Stimulated activated CD8-positive, alpha-beta memory T cell treated with anti-CD3 and anti-CD28 coated beads, Interleukin-4, amount 100 ng/mL, for 1 hour (primary cell): ENCODE measurements at places on chromosomes 1 and 21.

DNA sequence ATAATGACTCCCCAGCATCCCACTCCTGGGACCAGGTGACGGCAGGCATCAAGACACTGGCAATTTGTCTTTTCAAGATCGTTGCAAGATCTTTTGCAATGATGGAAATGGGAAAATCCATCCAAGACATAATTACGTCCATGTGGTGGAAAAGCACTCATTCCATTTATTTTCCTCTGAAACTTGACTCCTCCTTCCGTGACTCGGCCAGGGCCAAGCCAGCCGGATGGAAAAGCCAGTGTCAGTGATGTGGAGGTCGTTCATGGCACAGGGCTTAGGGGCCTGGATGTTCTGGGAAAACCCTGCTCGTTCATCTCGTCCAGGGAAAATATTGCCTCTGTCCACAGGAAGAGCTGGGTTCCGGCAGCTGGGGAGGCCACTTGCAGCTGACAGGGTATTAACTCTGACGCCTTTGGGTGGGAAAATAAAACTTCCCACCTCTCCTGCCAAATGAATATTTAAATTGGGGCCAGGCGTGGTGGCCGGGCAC lies 46.2 kb downstream of the C1orf198 start:
- no peak for DNase-seq

GRCh38 chr1:185674201-185674600 lies 60.0 kb upstream of the HMCN1 start:
- DNase-seq, result no peak

- DNase-seq, result no peak
Observed at GRCh38 chr1:7228252-7228961, 443.2 kb downstream of the CAMTA1 start.

GRCh38 chr1:171627020-171627419 lies 5.0 kb downstream of the MYOCOS start:
- no peak for DNase-seq

GRCh38 chr1:169132512-169133227 lies 26.2 kb downstream of the ATP1B1 start:
- DNase-seq, result no peak

DNA sequence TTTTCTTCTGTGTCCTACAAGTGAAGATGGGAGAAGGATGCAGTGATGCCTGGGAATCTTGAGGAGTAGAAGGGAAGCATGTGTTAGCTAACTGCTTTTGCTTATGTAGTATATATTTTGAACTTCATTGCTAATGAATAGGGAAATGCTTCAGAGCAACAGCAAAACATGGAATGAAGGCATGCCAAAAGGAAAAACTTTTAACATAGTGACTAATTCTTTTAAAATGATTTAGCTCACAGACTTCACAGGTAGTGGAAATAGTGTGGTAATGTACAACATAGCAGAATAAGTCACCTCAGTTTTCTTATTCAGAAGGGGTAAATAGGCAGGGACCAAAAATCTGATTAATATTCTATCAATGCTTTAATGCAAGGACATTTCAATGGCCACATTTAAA lies 95.5 kb downstream of the LYPLAL1 start:
- DNase-seq, result no peak

DNA sequence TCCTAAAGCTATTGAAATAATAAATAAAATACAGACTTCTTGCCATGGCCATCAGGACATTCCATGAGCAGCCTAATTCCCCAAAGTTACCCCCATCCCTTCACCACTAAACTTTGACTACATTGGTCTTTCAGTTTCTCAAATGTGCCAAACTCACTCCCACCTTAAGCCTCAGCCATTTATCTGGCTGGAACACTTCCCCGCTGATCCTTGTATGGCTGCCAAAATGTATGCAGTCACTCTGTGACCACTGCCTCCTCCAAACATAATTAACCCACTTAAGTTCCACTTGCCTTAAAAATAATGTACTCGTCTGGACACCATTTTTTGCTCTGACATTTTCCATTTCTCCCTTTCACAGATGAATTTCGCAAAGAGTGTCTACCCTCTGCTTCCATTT lies 407.4 kb downstream of the NTNG1 start:
- no peak for DNase-seq

DNA sequence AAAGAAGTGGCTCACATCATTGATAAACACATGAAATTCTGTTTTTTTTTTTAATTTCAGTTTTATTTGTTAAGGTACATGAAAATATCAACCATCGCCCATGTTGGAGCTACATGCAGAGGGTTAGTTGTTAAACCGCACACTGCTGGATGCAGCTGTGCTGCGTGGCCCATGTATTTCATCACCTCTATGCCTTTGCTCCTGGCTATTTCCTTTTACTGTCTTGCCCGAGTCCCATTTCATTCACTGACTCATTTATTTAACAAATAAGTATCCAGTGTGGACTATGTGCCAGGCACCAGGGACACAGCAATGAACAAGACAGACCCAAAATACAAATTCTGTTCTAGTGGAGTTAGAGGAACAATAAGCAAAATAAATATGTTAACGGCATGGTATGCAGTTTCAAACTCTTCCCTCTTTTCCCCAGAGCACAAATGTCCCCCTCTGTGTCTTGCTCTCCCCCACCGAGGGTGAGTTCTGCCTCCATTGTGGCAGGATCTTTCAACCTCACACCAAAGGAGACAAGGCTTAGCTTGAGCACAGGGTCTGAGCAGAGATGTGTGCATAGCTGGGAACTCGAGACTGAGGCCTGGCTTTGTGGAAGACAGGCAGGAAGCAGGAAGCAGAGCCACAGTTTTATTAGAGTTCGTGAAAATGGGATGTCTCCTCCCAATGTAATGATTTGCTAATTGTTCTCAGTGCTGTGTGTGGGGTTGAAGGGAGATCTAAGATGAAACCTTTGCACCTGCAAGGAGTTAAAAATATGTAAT lies 44.6 kb downstream of the MAN1C1 start:
- no peak for DNase-seq
